ENCODE measurements at places on chromosomes 7 and 10.
A peak's percentile ranks its signal among the peaks of the same experiment; 100 is the strongest.

DNA sequence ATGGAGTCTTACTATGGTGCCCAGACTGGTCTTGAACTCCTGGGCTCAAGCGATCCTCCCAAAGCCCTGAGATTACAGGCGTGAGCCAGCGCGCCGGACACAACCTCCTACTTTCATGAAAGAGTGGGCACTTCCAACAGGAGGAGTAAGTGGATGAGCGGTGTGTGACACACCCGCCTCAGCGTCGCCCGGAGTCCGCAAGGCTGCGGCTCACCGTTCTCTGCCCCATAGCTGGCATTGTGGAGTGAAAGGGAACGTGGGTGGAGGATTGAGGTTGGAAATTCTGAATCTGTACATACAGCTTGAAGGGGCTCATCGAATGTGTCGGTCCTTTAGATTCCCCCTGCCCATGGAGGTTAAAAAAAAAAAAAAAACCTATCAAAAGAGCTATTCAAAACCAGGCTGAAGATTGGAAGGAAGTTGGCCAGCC, 524 bp upstream of the PRXL2A start:
- no peak for DNase-seq

- peak; percentile 58 for DNase-seq
These were observed 22.8 kb downstream of the C10orf105 start for GRCh38 chr10:71696628-71697326.

- no peak for DNase-seq
These were observed 27.7 kb upstream of the PRKAR1B start for GRCh38 chr7:754531-755412.

- no peak for DNase-seq
These were observed 137.9 kb upstream of the SEMA3E start for GRCh38 chr7:83786858-83787257.

DNA sequence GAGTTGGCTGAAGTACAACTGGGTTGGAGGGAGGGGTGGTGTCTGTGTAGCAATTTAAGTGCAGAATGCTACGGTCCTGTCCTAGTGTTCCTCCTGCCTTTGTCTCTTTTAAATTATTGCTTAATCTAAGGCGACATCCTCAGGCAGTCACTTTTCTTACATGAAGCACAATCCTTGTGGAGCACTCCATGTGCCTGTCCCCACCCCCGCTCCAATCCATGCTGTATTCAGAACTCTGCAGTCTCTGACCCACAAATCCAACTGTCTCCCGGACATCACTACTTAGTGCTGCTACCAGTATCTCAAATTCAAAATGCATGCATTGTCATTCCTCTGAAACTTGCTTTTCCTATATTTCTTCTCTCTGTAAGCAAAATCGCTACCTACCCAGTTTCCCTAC, 91.4 kb upstream of the FAM133B start:
- no peak for DNase-seq

DNA sequence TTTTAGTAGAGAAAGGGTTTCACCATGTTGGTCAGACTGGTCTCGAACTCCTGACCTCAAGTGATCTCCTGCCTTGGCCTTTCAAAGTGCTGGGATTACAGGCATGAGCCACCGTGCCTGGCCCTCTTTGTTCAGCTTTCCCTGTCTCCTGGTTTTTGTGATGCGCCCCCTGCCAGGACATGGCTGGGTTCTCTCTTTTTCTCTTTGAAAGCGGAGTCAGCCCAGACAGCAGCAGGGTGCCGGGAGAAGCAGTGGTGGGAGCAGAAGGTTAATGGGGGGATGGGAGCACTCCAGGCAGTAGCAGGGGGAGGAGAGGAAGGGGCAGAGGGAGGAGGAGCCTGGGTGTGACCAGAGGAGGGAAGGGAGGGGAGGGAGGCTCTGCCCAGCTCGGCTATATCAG, 1.8 kb downstream of the MUC3A start:
- DNase-seq, result no peak

GRCh38 chr7:7581531-7582179, 15.0 kb downstream of the MIOS start:
- no peak for DNase-seq

DNA sequence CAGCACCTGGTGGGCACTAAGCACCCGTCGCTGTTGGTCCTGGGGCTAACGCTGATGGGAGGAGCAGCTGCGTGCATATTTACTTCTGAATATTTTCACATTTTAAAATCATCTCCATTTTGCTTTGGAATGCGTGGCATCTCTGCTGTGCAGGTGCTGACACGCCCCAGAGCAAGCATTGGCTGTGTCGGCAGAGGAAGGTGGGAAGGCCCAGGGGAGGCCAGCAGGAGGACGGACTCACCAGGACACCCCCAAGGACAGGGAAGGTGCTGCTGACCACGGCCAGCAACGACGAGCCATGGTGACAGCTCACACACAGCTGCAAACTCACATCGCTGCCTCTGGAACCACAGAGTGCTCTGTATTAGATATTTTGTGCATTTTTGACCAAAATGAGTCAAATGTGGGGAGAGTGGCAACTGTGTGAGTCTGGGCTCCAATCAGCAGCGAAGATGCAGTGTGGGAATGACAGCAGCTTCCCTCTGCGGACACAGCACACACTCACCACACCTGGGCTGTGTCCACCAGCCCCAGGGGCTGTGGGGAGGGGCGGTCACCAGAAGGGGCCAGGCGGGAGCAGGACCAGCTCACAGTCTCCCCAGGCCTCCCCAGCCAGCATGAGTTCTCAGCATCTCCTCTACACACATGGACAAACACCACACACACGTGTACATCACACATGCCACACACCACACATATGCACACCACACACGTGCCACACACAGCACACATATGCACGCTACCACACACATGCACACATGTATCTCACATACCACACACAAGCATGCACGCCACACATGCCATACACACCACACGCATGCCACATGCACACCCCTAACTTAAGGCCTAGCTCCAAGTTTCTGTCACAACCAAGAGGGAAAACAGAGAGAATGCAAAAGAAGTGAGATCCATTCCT, 58.2 kb downstream of the PTPRN2 start:
- DNase-seq, result no peak

GRCh38 chr7:2616387-2617324, 15.1 kb upstream of the TTYH3 start:
- peak; percentile 72 for DNase-seq

DNA sequence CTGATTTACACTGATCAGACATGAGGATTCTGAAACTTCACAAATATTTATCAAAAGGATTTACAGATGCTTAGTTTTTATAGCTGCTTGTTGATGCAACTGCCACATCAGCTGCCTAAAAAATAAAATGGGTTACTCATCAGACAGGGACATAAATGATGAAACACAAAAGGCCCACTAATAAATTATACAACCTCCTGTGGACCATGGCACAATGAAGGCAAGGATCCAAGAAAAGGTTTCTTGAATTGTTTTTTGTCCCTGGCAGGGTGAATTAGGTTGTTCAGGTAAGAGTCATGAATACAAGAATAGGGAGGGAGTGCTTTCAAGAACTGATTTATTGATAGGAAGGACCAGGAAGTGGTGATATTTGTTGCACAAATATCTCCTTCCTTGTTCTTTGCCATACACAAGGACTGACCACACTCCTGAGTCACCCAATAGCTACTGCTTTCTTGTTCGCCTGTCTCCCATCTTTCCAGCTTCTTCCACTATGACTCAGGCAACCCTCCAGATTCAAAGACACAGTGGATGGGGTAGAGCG, 234.5 kb downstream of the AHR start:
- no peak for DNase-seq

Measured in caudate nucleus (tissue), 63 donors.